ENCODE measurements at places on chromosomes 3 and 15. TPM values are rescaled to one million over a fixed set of nuclear protein-coding genes. Genes with fewer than 3 reads are reported as not detected.
A peak's percentile ranks its signal among the peaks of the same experiment; 100 is the strongest.

GRCh38 chr3:123660900-123661299 is 76.0 kb upstream of the HACD2 start:
- DNase-seq, result no peak

DNA sequence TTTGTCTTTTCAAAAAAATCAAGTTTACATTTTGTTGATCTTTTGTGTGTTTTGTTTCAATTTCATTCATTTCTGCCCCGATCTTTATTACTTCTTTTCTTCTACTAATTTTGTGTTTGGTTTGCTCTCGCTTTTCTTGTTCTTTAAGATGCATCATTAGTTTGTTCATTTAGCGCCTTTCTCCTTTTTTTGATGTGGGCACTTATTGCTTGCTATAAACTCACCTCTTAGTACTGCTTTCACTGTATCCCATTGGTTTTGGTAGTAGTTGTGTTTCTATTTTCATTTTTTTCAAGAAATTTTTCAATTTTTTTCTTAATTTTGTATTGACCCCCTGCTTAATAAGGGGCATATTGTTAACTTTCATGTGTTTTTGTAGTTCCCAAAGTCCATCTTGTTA is 34.4 kb downstream of the PRKCI start:
- no peak for DNase-seq

GRCh38 chr3:126557761-126558160 is 971 bp downstream of the C3orf22 start:
- DNase-seq, result peak; percentile 10

GRCh38 chr15:98684995-98685525 is 36.7 kb downstream of the IGF1R start:
- no peak for DNase-seq

GRCh38 chr3:126267169-126267975 is 87.0 kb upstream of the ALDH1L1 start:
- DNase-seq, result no peak

- no peak for DNase-seq
These were observed 108.5 kb upstream of the EPHA6 start for GRCh38 chr3:96705895-96706294.

- no peak for DNase-seq
These were observed 115.7 kb upstream of the P2RY1 start for GRCh38 chr3:152719264-152719663.

DNA sequence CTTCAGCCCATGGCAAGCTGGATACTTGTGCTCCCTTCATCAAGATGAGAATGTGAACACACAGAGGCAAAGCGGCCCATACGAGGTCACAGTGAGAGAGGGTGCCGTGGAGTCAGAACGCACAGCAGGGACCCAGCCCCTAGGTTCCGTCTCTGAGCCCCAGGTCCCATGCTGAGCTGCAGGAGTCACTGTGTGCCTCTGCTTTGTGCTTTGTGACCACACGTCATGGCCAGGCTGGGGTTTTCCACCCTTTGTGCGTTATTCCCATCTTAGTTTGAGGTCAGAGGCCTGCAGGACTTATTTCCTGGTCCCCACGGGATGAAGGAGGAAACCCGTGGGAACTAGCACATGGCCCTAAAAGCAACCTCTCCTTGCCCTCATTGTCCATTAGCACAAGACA is 140.3 kb downstream of the TJP1 start:
- DNase-seq, result no peak

DNA sequence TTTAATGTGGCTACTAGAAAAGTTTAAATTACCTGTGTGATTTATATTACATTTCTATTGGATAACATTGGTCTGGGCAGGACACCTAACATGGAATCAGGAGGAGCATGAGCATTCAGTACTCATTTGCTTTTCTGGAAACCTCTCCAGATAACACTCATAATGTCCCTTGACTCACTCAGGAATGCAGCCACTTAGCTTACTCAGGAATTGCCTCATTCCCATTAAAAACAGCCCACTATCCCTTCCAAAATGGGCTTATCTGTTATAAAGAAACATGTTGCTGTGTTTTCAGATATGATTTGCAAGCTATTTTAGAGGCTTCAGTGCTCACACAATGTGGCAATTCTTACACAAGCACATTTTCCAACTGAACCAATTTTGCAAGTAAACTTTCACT is 17.1 kb downstream of the GBE1 start:
- no peak for DNase-seq

- no peak for DNase-seq
These were observed 57.2 kb downstream of the CBLB start for GRCh38 chr3:105811518-105812193.

DNA sequence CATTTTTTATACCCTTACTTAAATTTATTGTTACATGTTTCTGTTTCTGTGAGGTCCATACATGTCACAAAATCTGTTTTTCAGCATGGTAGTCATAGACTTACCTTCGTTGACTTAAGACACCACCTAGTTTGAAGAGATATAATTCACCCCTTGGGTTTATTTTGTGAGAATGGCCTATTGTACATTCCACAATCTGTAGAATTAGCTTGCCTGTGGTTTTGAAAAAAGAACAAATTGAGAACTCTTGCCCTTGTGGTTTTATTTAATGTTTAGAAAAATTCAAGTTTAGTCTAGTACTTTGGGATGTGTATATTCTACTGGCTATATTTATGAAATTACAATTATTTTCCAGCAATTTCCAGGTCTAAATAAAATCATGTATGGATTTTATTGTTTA is 31.6 kb downstream of the FILIP1L start:
- DNase-seq, result no peak

- no peak for DNase-seq
These were observed 22.2 kb upstream of the CMTM8 start for GRCh38 chr3:32216172-32216783.

DNA sequence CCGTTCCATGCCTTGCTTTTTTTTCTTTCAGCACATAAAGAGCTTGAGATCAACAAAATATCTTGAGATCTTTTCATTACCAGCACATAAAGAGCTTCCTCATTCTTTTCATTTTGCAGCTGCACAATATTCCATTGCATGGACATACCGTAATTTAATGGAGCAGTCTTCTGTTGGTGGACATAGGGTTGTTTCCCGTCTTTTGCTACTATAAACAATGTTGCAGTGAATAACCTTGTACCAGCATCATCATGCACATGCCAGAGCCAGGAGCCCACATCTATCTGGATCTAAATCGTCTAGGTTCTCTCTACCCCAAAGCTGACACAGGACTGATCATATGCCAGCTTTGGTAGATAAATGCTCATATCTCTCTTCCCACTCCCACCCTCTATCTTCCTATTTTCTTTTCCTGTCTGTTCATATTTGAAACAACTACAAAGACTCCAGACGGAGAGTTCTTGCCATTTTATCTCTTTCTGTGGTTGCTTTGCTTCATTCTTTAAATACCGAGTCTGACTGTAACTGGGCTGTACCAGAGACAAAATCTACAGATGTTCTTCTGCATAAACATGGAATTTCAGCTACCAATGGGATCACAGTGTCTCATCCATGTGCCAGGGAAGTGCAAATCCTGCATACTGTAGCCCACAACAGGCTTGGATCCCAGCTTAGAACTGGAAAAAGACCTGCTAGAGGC is 47.1 kb upstream of the AKAP13 start:
- no peak for DNase-seq

DNA sequence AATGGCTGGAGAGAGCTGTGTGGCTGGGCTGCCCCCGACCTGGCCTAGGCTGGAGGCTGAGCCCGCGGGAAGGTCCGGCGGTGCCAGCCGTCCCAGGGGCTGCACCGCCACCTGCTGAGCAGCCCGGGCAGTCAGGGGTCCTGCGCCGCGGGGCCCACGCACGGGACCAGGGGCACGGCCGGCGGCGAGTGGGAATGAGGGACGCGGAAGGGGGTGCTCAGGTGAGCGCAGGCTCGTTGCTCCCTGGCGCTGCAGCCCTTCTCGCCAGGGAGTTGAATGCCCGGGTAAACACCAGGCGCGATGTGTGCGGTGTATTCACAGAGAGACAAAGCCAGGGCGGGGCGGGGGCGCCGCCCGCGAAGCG is 666 bp upstream of the SEMA3F start:
- no peak for DNase-seq

- no peak for DNase-seq
These were observed 142.3 kb downstream of the SSR3 start for GRCh38 chr3:156412600-156412999.

DNA sequence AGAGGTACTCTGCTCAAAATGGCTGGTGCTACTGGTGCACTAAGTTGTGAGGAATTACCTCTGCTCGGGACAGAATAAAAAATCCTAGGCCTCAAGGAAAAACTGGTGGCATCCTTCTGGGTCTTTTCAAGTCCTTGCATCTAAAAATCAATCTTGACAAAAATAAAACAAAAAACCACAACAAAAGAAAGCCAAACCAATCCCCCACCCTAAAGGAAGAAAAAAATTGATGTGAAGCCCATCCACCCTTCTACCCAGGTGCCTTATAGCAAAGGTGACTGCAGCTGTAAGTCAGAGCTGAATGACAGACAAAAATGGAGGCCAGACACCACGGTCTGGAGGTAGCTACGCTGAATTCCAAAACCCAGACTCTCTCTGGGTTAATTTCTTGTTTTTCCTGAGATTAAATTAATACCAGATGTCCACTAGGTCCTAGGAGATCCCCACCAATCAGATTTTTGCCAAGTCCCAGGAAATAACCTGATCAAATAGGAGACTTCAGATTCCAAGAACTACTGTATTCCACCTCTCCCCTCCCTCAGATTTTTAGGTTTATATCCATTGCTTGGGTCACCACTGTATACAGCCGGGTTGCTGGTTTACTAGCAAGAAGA is 33.5 kb downstream of the ABCC5 start:
- no peak for DNase-seq

DNA sequence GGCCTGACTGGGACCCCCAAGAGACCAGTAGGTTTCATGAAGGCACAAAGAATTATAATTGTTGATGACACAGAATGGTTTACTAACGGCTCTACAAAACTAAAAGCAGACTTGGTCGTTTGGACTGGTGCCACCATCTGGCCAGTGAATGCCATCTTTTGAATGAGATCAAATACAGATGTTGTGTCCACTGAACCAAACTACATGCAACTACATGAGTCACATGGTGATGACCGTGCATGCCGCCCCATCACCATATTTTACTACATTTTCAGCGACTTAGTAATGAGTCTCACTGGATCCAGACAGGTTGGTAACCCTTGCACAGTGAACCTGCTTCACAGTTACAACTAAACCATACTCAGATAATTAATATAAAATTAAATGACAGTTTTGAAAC is 803.3 kb downstream of the DIPK2A start:
- DNase-seq, result no peak

DNA sequence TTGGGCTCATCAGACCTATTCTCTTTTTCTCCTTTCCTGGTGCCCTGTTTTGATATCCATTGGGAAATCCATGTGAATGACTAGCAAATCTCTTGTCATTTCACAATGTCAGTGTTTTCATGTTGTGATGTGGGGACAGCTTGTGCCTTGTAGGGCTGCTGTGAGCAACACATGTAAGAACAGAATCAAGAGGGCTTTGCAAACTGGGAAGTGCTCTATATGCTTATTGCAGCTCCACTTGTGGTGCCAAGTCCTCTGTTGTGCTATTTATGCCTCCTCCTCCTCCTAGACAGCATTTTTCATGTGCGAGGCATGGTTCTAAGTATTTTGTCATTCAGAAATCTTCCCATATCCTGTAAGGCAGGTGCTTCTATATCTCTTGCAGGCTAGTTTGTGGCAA is 56.4 kb downstream of the ZNF621 start:
- no peak for DNase-seq

DNA sequence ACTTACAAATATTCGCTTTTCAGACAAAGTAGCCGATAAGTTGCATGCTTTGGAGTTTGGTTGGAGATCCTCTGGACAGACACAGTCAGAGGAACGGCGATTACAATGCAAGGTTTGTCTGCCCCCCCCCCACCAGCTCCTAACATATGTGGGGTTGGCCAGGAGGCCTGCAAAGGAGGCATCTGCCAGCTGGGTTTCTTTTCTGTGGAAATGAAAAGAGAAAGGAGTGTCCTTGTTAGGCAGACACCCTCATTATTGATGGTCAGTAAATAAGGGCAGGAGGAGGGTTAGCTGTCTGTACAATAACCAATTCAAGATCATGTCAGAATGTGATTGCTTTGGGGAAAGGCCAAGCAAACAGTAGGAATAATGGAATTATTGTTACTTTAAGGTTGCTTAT is 49.1 kb downstream of the TLNRD1 start:
- no peak for DNase-seq

- no peak for DNase-seq
These were observed 1398.6 kb upstream of the ALCAM start for GRCh38 chr3:103968131-103968530.

DNA sequence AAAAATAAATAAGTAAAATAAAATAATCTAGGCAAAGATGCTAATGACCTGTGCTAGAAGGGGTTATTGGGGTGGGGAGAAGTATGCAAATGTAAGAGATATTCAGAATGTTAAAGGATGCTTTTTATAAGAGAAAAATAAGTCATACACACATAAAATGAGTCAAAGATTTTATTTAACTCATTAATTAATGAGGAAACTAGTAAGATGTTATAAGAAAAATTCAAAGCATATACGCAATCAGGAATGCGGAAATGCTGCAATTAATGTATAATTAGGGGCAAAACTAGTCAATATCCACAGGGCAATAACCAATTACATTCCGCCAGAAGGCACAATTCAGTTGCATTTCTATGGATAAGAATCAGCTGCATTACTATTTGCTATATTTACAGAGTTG is 30.1 kb downstream of the MAP3K13 start:
- DNase-seq, result no peak

DNA sequence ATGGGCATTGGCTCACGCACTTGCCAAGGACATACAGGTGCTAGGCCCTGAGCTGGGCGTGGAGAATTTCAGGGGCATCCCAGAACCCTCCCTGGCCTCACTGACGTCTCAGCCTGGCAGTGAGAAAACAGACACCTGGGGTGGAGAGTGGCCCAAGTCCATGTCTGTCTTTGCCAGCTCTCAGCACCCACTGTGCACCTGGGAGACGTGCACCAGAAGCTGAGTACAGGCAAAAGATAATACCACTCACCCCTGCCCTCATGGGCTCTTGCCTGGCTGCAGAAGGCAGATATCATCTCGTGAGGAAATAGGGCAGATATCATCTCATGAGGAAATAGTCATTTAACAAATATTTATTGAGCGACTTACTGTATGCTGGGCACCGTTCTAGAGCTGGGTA is 8.0 kb downstream of the LOXL1 start:
- DNase-seq, result no peak

- peak; percentile 61 for DNase-seq
These were observed 24.0 kb downstream of the STX19 start for GRCh38 chr3:94004301-94004910.

The RPSA gene
- polyA plus RNA-seq, result 1,450 TPM

The GOLGA8S gene
- not detected for polyA plus RNA-seq

The SLC28A1 gene
- not detected for polyA plus RNA-seq

The PRSS50 gene
- polyA plus RNA-seq, result not detected

The SKOR1 gene
- polyA plus RNA-seq, result not detected

The OR4F6 gene
- not detected for polyA plus RNA-seq

The DNAH1 gene
- polyA plus RNA-seq, result 0.35 TPM

The CLRN1 gene
- not detected for polyA plus RNA-seq

The UCN2 gene
- polyA plus RNA-seq, result not detected

The CHRFAM7A gene
- polyA plus RNA-seq, result not detected

The SI gene
- polyA plus RNA-seq, result not detected

The VEPH1 gene
- polyA plus RNA-seq, result not detected

The QTRT2 gene
- polyA plus RNA-seq, result 15.6 TPM

The SMCO1 gene
- polyA plus RNA-seq, result not detected

The CCDC54 gene
- not detected for polyA plus RNA-seq

The ALPK3 gene
- 0.02 TPM for polyA plus RNA-seq

All from naive thymus-derived CD4-positive, alpha-beta T cell (primary cell).